ENCODE measurements at places on chromosomes 13 and 19.

GRCh38 chr19:49677901-49678674, 1.0 kb downstream of the PRMT1 start:
- peak; percentile 64 for DNase-seq

DNA sequence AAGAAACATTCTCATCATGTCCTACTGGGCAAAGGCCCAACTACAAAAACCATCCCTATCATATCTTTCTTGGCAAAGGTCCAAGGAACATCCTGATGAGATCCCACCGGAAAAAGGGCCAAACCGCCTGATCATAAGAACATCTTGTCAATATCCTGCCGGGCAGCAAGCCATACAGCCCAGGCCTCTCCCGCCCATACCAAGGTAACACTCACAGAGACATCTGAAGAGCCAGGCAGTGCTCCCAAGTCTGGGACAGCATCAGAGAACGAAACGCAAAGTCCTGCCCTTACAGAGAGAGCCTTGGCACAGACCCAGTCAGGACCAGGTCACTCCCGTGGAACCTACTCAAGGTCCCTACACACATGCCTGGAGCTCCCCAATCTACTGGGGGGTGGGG, 18.5 kb upstream of the ZNF331 start:
- DNase-seq = no peak

- no peak for DNase-seq
These were observed 1.4 kb downstream of the RNF126 start for GRCh38 chr19:661427-662196.

DNA sequence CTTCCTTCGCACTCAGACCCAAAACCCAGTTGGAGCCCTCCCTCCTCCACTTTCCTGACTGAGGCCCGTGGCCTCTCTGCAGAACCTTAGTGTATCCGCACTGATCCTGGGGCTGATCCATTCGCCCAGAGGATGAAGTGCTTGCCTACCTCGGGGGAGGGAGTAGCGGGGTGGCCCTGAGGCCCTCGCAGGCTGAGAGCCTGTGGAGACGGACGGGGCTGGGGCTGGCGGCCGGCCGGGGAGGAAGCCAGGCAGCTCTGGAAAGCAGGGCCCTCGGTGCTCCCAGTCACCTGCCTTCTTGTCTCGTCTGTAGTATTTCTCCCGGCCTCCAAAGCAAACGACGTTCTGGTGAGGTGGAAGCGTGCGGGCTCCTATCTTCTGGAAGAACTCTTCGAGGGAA, 1.3 kb downstream of the PROZ start:
- DNase-seq = no peak

GRCh38 chr19:15218501-15218900, 13.7 kb downstream of the EPHX3 start:
- no peak for DNase-seq

- no peak for DNase-seq
These were observed 665.6 kb upstream of the ARGLU1 start for GRCh38 chr13:107233541-107233940.

GRCh38 chr19:50230379-50231351, 27.2 kb downstream of the MYH14 start:
- no peak for DNase-seq

GRCh38 chr19:37654118-37654517, 1.1 kb downstream of the ZFP30 start:
- DNase-seq = no peak

DNA sequence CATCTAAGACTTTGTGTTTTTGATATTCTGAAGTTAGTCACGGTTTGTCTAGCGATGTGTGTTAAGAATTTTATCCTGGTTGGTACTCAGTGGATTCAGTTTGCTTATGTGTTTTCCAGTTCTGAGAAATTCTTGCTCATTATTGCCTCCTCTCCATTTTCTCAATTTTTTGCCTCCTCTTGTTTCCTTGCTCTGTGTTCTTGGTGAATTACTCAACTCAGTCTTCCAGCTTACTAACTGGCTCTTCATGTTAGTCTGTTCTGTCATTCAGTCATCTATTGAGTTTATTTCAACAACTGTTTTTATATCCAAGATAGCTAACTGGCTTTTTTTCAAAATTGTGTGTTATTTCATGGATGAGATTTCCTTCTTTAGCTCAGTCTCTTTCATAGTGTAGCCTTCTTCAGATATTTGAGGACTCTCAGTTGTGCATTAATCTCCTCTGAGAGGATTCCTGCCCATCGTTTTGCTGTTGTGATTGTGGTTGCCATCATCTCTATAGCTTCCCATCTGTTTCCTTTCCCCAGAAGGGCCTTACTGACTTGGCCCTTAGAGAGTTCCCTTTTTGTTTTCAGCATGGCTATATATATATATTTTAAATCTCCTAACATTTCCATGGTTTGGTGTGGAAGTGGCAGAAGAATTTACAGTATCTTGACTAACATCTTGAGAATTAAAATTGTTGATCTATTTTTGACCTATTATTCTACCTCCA, 6.2 kb downstream of the SETDB2 start:
- DNase-seq = no peak

DNA sequence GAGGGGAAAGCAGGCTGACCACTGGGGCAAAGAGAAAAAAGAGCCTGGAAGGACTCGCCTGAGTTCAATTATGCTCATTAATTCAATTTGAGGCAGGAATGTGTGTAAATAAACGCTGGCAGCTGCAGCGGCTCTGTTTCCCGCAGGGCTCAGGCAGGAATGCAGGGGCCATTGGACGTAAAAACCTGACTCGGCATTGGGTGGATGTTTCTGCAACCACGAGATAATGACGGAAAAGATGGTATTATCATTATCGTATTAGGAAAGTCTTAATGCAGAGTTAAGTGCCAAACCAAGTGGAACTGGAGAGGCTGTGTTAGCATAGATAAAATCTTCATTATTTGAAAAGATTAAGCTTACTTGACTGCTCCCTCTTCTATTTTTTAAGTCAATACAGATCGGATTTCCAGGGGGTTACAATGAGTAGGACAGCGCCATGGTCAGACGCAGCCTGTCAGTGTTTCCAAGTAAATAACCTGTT, 169.8 kb downstream of the SHISA2 start:
- DNase-seq = no peak

GRCh38 chr19:48362716-48363499, 832 bp downstream of the TMEM143 start:
- peak; percentile 98 for DNase-seq

- DNase-seq = peak; percentile 84
These were observed at the start of gene ICAM1 for GRCh38 chr19:10270616-10271394. Gene ICAM1 (plus strand): TSS chr19:10271120. CDS start chr19:10271160, 40 bp downstream.

DNA sequence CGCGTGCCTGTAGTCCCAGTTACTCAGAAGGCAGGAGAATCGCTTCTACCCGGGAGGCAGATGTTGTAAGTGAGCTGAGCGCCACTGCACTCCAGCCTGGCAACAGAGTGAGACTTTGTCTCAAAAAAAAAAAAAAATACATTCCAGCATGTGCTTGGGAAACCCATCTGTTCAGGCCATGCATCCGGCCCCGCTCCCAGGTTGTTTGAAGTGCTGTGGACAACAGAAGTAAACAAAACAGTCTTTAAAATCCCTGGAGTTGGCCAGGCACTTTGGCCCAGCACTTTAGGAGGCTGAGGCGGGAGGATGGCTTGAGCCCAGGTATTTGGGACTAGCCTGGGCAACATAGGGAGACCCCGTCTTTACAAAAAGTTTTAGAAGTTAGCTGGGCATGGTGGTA, 3.2 kb upstream of the PTPRS start:
- DNase-seq = no peak

- no peak for DNase-seq
These were observed 20.7 kb upstream of the NLRP12 start for GRCh38 chr19:53844849-53845246.

- no peak for DNase-seq
These were observed 19.2 kb upstream of the UQCR11 start for GRCh38 chr19:1624458-1624857.

GRCh38 chr19:295687-296370, 4.6 kb upstream of the PLPP2 start:
- no peak for DNase-seq

- DNase-seq = no peak
These were observed 11.6 kb downstream of the NFILZ start for GRCh38 chr19:8641908-8642547.

DNA sequence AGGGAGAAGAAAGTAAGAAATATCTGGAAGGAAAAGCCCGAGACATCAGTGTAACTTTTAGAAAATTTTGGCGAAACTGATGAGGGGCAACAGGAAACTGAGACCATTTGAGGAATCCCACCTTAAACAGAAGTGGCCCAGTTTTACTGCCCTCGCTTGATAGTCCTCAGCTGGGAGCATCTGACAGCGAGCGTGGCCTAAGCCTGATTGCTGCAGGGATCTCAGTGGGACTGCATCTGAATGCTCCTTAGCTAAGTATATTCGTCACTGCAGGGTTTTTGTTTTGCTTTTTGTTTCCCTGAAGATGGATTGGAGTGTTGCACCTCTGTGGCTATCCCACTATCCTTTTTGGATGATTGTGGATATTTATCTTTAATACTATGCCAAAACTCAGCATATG, 262.7 kb upstream of the KLHL1 start:
- no peak for DNase-seq

DNA sequence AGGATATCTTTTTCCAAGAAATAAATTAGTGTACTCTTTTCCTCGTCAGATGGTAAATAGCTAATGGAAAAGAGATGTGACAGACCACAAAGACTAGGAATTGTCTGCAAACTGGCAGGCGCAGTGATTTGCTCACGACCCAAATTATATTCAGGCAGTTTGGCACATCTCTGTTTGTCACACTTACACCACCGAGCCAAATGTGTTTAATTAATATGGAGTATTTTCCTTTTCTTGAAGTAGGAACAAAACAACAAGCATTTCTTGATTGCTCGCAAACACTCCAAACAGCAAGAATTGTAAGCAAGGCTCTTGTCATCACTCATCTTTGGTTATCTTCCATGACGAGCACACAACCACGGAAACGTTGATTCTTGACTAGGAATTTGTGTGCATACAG, 884.2 kb downstream of the PCDH9 start:
- DNase-seq = no peak

- DNase-seq = no peak
These were observed 10.1 kb downstream of the RGCC start for GRCh38 chr13:41467425-41467945.

DNA sequence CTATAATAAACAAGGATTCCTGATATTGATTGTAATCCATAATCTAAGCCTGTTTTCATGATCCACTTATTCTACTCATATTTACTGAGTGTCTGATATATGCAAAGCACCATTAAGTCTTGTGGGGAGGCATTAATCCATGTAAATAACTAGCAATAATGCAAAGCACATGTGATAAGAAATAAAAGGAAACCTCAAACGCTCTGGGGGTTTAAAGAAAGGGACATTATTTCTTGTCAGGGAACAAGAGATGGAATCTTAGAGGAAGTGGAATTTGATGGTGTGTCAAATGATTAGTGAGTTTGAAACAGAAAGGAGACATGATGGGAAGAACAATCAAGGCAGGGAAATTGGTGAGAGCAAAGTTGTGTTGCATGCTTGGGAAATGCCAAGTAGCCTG, 57.4 kb upstream of the FLT1 start:
- no peak for DNase-seq

- peak; percentile 43 for DNase-seq
These were observed 12.8 kb upstream of the PEAK3 start for GRCh38 chr19:2294687-2295335.

DNA sequence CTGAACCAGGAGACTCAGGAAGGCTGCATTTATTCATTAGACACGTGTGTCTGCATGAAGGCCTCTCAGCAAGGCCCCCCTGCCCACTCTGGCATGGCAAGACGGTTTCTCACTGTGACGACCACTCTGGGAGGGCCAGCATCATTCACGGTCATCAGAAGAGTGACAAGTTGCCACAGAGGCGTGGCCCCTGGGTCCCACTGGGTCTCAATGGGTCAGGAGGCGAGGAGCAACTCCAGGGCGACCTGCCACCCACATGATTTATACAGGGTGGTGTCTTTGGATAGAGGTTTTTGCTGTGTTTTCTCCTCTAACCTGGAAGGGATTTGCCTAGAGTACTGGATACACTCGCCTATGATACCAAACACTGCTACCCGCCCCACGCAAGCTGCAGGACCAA, 60.7 kb downstream of the KLF2 start:
- no peak for DNase-seq

DNA sequence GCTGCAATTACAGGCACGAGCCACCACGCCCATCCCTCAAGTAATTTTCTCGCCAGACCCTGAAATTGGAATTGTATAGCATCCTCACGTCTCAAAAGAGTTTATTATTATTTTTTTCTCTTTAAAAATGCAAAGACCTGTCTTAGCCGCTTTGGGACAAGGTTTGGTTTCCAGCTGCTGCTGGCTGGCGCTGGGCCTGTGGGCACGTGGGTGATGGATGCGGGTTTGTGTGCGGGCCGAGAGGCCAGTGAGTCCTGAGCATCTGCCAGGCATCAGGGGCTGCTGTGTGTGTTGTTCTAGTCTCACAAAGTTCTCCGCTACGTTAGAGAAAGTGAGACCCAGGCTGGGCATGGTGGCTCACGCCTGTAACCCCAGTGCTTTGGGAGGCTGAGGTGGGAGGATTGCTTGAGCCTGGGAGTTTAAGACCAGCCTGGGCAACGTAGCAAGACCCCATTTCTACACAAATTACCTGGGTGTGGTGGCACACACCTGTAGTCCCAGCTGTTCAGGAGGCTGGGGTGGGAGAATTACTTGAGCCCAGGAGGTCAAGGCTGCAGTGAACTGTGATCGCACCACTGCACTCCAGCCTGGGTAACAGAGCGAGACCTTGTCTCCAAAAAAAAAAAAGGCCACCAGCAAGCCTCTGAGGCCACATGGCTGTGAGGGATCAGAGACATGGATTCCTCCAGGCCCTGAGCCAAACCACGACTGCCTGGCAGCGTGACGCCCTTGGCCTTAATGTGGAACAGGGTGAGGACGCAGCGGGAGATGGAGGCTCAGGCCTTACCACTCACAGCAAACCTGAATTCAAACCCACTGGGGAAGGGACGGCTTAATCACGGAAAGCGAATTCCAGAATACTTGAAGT, 4.7 kb upstream of the TMPRSS9 start:
- peak; percentile 59 for DNase-seq

- DNase-seq = no peak
These were observed 2646.0 kb upstream of the PCDH20 start for GRCh38 chr13:64061649-64062048.

- DNase-seq = no peak
These were observed 15.1 kb downstream of the SLC25A30 start for GRCh38 chr13:45403081-45403480.

DNA sequence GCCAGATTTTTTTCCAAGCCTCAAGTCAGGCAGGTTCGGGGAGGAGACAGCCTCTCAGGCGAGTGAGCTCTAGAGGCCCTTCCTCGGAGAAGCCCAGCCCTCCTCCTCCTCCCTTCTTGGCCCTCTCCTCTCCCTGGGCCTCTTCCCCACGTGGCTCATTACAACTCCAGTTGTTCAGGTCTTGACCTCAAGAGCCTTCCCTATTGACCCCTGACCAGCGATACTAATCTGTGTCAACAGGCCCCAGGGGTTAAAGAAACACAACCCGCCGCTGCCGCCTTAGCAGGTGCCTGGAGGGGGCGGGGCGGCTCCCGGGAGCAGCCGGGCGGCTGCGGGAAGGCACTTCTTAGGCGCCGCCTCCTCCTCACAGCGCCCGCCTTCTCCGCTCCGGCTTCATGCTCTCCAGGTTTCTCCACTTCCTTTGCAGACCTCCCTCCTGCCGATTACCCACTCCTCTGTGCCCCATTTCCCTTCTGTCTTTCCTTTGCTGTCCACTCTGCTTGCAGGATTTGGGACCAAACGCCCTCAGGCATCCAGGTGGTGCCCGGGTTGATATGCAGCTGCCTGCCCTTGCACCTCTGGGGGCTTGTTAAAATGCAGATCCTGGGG, 51.0 kb downstream of the LYL1 start:
- DNase-seq = peak; percentile 51

GRCh38 chr13:77521595-77522367, 13.7 kb upstream of the SCEL start:
- no peak for DNase-seq

- DNase-seq = no peak
These were observed 83.5 kb upstream of the RNF113B start for GRCh38 chr13:98260357-98261164.
